Stimulated activated naive B cell treated with anti-CD40 and anti-IgM and Interleukin-4, amounts not matched to agents 10 μg/mL and 1 μg/mL and 100 μg/mL, for 72 hours (primary cell): ENCODE measurements at places on chromosomes 11 and 22.

GRCh38 chr22:30790366-30790765 is 95.7 kb downstream of the OSBP2 start:
- H3K36me3 ChIP-seq: no peaks in the 10 kb centered on the region
- H3K27me3 ChIP-seq: peaks cover 8% of the 10 kb centered on the region
- no peak for DNase-seq
- no peak overlapping the region for H3K4me3 ChIP-seq

GRCh38 chr22:49763138-49763537 is 64.5 kb downstream of the BRD1 start:
- H3K27ac ChIP-seq: no peak overlapping the region
- DNase-seq: no peak
- no peak overlapping the region for H3K4me3 ChIP-seq
- H3K36me3 ChIP-seq: peaks cover 6% of the 10 kb centered on the region
- H3K27me3 ChIP-seq: peaks cover 4% of the 10 kb centered on the region
- H3K4me1 ChIP-seq: peaks cover 7% of the 10 kb centered on the region

- DNase-seq: no peak
- no peak overlapping the region for H3K4me3 ChIP-seq
- no peaks in the 10 kb centered on the region for H3K36me3 ChIP-seq
- no peaks in the 10 kb centered on the region for H3K4me1 ChIP-seq
- no peak overlapping the region for H3K27ac ChIP-seq
Observed at GRCh38 chr11:38530226-38530625, 1932.2 kb upstream of the RAG2 start.

DNA sequence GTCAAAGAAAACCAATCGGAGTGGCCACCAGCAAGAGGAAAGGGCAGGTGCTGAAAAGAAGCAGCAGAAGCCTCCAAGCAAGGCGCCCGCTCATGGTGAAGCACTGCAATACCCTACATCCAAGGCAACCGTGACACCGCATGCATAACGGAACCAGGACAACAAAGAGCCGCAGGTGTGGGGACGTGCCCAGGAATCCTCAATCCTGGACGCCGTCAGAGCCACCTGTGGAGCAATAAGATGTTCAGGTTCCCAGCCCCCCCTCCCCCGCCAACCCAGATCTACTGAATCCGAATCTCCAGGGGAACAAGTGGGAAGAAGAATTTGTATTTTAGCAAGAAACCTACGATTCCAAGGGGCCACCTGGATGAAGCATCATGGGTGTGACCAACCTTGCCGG is 70.8 kb downstream of the SHANK2 start:
- H3K27ac ChIP-seq: no peak overlapping the region
- peaks cover 7% of the 10 kb centered on the region for H3K4me1 ChIP-seq
- DNase-seq: no peak
- H3K27me3 ChIP-seq: peaks cover 21% of the 10 kb centered on the region
- H3K36me3 ChIP-seq: no peaks in the 10 kb centered on the region

DNA sequence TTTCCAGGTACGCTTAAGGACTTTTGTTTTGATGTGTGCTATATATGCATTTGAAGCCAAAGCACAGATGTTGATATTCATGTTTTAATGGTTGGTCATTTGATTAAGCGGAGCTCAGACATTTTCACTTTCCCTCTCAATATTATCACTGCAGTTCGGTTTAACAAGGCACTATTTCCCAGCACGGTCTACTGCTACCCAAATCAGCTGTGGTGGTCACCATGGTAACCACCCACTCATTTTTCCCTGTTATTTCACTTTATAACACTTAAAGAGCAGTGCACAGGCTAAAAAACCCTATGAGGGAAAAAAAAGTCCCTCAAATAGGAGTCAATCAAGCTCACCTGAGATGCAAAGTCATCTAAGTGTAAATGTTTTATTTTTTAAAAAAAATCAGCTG is 439.6 kb upstream of the CCDC90B start:
- no peak for DNase-seq
- H3K36me3 ChIP-seq: no peaks in the 10 kb centered on the region
- H3K27ac ChIP-seq: no peak overlapping the region
- no peak overlapping the region for H3K4me3 ChIP-seq
- peaks cover 10% of the 10 kb centered on the region for H3K4me1 ChIP-seq

GRCh38 chr11:28887681-28888080 is 779.5 kb downstream of the METTL15 start:
- H3K27ac ChIP-seq: no peak overlapping the region
- H3K36me3 ChIP-seq: no peaks in the 10 kb centered on the region
- DNase-seq: no peak
- H3K27me3 ChIP-seq: no peaks in the 10 kb centered on the region

GRCh38 chr11:665062-665703 is 28.1 kb downstream of the DRD4 start:
- no peaks in the 10 kb centered on the region for H3K4me1 ChIP-seq
- H3K27me3 ChIP-seq: no peaks in the 10 kb centered on the region
- no peak overlapping the region for H3K4me3 ChIP-seq

GRCh38 chr11:4455419-4455818 is 6.3 kb downstream of the OR52K2 start:
- H3K4me3 ChIP-seq: no peak overlapping the region
- peaks cover 28% of the 10 kb centered on the region for H3K27me3 ChIP-seq
- H3K4me1 ChIP-seq: peaks cover 4% of the 10 kb centered on the region
- peaks cover 5% of the 10 kb centered on the region for H3K36me3 ChIP-seq
- H3K27ac ChIP-seq: no peak overlapping the region

GRCh38 chr11:15101072-15101709 is 13.5 kb upstream of the INSC start:
- H3K27me3 ChIP-seq: peaks cover 30% of the 10 kb centered on the region
- H3K4me1 ChIP-seq: peaks cover 4% of the 10 kb centered on the region
- H3K4me3 ChIP-seq: no peak overlapping the region

DNA sequence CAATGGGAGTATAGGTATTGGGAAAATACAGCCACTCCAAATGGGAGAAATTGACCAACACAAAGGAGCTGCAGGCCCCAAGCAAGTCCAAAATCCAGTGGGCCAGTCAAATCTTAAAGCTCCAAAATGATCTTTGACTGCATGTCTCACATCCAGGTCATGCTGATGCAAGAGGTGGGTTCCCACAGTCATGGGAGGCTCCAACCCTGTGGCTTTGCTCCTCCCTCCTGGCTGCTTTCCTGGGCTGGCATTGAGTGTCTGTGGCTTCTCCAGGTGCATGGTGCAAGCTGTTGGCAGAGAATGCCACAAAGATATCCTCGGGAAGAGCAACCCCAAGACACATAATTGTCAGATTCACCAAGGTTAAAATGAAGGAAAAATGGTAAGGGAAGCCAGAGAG is 80.8 kb downstream of the IGLL5 start:
- peaks cover 7% of the 10 kb centered on the region for H3K4me1 ChIP-seq
- no peak for DNase-seq
- peaks cover 27% of the 10 kb centered on the region for H3K27me3 ChIP-seq
- H3K27ac ChIP-seq: no peak overlapping the region
- no peaks in the 10 kb centered on the region for H3K36me3 ChIP-seq
- no peak overlapping the region for H3K4me3 ChIP-seq

DNA sequence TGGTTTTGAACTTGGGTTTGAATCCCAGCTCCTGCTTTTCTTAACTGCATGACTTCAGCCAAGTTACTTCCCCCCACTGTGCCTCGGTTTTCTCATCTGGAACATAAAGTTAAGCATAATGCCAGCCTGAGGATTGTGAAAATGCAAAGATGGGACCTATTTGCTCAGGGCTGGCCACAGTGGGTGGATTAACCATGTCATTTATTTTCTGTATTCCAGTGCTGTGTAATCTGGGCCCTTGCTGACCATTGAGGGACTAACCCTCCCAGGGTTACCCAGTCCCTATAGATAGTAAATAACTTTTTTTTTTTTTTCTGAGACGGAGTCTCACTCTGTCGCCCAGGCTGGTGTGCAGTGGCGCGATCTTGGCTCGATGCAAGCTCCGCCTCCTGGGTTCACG is 1.5 kb upstream of the VPREB3 start:
- H3K27ac ChIP-seq: no peak overlapping the region
- H3K27me3 ChIP-seq: no peaks in the 10 kb centered on the region
- no peak overlapping the region for H3K4me3 ChIP-seq
- no peak for DNase-seq
- peaks cover 1% of the 10 kb centered on the region for H3K36me3 ChIP-seq

- H3K27me3 ChIP-seq: no peaks in the 10 kb centered on the region
- H3K4me3 ChIP-seq: no peak overlapping the region
- no peaks in the 10 kb centered on the region for H3K36me3 ChIP-seq
- no peak for DNase-seq
Observed at GRCh38 chr11:122248939-122249338, 132.9 kb upstream of the BLID start.

DNA sequence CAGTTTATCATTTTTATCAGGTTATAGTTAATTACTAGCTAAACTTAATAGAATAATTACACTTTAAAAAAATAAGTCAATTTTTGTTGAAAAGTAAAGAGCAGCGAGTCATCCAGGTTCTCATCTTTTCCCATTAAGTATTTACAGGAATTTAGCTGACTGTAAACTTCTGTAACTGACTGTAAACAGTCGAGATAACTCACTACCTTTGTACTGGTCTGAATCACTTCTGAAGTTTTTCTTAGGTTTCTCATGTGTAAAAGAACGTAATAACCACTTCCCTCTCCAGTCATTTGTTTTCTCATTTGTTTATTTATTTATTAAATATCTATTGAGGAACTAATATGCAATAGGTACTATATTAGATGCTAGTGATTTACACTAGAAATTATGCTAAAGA is 270.8 kb downstream of the DYNC2H1 start:
- no peak overlapping the region for H3K27ac ChIP-seq
- no peaks in the 10 kb centered on the region for H3K4me1 ChIP-seq
- H3K36me3 ChIP-seq: no peaks in the 10 kb centered on the region

DNA sequence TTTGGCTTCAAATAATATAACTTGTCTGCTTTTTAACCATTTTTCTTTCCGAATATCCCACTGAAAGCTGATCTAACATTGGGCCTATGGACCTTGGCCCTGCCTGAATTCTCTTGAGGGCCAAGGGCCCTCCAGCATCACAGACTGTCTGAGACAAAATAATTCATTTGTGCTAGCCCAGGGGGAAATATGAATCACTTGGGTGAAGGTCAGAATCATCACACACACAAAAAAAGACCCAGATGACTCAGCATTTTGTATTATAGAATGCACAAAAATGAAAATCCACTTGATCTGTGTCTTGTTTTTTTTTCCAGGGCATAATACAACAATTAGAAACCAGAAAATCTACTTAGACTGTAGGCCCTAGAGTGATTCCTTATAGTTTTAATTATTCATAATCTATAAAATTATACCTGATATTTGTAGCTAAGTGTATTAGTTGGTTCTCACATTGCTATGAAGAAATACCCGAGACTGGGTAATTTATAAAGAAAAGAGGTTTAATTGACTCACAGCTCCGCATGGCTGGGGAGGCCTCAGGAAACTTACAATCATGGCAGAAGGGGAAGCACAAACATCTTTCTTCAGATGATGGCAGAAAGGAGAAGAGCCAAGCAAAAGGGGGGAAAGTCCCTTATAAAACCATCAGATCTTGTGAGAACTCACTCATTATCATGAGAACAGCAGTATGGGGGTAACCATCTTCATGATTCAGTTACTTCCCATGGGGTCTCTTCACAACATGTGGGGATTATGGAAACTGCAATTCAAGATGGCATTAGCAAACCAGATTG is 15.6 kb upstream of the RDX start:
- no peak overlapping the region for H3K4me3 ChIP-seq
- no peaks in the 10 kb centered on the region for H3K36me3 ChIP-seq
- H3K27me3 ChIP-seq: no peaks in the 10 kb centered on the region

GRCh38 chr11:77325159-77325558 is 23.7 kb upstream of the GDPD4 start:
- peaks cover 28% of the 10 kb centered on the region for H3K36me3 ChIP-seq
- no peak overlapping the region for H3K27ac ChIP-seq
- no peaks in the 10 kb centered on the region for H3K27me3 ChIP-seq
- DNase-seq: no peak

DNA sequence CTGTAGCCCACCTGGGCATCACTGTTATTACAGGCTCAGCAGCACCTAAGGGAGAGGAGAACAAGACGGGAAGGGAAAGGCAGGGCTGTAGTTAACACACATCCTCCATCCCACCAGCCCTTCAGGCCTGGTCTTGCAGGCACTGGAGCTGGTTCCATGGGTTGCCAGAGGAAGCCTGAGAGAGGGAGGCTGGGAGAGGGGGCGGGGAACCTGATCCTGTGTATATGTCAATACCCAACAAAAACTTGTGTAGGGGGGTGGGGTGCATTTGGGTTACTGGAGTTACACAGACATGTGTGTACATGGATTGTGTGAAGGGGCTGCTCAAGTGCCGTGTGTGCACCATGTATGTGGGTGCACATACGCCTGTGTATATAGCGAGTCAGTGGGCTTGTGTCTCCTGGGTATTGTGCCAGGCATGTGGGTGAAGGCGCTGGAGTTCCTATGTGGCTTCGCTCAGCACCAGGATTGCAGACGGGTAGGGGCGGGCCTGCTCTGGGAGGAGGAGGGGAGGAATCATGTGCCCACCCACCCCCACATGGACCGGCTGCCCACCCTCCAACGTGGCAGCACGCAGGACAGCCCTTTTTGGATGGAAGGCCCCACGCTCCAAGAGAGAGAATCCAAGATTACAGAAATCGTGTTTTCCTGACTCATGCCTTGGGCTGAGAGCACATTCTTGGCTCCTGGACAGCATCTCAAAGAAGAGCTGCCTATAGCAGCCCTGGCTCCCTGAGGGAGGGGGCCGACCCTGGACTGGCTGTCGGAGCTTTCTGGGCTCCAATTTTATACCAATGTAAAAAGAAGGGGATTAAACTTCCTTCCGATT is 4.2 kb upstream of the SERPINH1 start:
- peaks cover 19% of the 10 kb centered on the region for H3K4me1 ChIP-seq
- no peak overlapping the region for H3K27ac ChIP-seq
- no peak for DNase-seq
- peaks cover 11% of the 10 kb centered on the region for H3K27me3 ChIP-seq

DNA sequence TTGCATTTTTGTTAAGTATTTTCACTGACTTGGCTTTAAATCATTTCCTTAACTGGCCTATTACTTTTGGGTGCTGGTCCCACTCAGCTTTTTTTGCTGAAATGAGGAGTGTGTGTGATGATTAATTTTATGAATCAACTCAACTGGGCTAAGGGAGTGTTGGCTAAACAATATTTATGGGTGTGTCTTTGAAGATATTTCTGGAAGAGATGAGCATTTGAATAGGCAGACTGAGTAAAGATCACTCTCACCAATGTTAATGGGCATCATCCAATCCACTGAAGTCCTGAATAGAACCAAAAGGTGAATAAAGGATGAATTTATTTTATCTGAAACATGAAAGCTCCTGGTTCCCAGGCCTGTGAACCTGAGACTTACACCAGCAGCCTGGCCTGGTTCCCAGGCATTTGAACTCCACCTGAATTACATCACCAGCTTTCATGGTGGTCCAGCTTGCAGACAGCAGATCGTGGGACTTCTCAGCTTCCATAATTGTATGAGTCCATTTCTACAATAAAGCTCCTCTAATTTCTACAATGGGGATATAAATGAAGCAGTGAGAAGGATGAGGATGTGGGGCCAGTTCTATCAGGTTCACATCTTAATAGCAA is 241.3 kb upstream of the ZC3H12C start:
- no peaks in the 10 kb centered on the region for H3K27me3 ChIP-seq
- peaks cover 7% of the 10 kb centered on the region for H3K4me1 ChIP-seq
- DNase-seq: no peak
- no peaks in the 10 kb centered on the region for H3K36me3 ChIP-seq
- no peak overlapping the region for H3K27ac ChIP-seq
